GM06990 (cell line): ENCODE measurements at places on chromosomes 1 and 21.

DNA sequence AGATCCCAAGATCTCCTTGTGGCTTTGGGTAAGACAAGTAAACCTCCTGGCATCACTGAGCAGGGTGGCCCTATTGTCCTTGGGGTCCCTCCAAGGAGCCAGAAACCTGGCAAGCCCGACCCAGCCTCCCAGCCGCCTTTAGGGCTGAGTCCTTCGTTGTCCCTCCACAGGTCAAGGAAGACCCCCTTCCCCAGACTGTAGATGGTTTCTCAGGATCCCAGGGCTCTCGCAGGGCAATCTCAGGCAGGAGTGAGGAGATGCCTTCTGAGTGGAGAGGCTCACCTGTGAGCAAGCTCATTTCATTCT lies 71.6 kb upstream of the CSF3R start:
- DNase-seq: no peak

GRCh38 chr1:154404984-154405746 lies at the start of gene IL6R:
Gene IL6R (plus strand): TSS chr1:154405343. CDS start chr1:154405630, 287 bp downstream.
- peak; percentile 85 for DNase-seq

- DNase-seq: no peak
These were observed 11.7 kb upstream of the OR14I1 start for GRCh38 chr1:248714248-248714647.

DNA sequence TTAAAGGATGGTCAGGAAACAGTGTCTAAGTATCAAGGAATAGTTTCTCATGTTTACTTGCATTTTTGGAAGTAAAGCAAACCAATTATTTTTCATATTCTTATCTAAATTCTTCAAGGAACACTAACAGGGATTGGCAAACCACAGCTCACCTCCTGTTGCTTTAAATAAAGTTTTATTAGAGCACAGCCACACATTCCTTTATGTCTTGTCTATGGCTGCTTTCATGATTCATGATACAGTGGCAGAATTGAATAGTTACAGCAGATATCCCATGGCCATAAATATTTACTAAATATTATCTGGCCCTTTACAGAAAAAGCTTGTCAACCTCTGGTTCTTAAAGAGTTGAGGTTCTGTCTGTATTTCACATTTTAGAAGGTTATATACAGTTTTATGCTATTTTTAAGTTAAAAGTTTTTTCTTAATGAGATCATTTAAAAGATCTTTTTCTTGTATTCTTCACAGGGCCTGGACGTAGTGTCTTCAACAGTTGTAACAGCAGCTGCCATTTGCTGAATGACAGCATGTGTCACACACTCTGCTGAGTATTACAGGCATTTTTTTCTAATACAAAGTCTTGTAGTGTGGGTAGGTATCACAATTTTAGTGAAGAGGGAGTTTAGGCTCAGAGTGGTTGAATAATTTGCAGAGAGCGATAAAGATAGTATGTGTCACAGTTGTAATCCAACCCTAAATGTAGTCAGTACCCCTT lies 2.6 kb downstream of the ZNF691 start:
- DNase-seq: no peak

DNA sequence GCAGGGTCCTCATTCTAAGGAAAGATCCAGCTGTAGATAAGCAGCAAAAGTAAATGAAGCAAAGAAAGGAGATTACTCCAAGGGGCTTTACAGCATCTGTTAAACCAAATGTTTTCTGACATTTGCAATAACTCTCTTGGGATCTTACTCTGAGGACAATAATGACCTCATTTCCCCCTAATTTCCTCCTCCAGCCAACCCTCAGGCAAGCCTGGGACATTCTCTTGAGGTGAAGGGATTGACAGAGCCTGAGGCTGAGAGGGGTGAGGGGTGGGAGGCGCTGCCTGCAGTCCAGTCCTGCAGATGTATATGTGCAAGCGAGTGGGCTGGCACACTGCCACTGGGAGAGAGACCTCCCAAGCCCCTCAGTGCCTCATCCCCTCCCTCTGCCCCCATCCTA lies 40.5 kb upstream of the NEK2 start:
- DNase-seq: no peak

- DNase-seq: no peak
These were observed 32.4 kb downstream of the DNM3 start for GRCh38 chr1:171873664-171874063.

- no peak for DNase-seq
These were observed 59.8 kb upstream of the PPP2R5A start for GRCh38 chr1:212225416-212225815.

DNA sequence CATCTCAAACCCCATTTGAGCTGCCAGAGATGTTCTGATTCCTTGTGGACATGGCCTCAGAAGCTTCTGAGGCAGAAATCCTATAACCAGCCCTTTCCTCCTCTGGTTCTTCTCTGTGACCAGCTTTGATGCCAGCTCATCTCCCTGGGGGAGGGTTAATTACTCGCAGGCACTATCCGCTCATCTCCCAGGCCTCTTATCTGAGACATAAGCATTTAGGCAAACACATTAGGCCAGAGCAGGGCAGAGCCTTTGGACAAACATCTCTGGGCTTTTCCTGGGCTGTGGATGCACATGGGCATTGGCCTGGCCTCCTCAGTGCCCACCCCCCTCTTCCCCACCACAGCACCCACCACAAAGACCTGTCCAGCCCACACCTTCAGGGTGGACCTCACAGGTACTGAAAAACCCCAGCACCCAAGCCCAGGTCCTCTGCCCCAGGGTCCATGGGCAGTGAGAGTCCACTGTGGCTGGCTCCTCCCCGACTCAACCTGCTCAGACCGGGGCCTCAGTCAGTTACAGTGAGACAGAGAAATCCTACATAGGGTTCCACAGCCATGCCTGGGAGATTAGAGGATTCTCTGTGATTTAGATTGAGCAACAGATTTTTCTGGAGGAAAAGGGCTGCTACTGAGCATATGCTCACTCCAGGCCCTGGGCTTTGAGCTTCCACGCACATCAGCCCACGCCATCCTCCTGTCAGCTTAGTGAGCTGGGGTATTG lies 26.9 kb downstream of the IGSF21 start:
- no peak for DNase-seq

DNA sequence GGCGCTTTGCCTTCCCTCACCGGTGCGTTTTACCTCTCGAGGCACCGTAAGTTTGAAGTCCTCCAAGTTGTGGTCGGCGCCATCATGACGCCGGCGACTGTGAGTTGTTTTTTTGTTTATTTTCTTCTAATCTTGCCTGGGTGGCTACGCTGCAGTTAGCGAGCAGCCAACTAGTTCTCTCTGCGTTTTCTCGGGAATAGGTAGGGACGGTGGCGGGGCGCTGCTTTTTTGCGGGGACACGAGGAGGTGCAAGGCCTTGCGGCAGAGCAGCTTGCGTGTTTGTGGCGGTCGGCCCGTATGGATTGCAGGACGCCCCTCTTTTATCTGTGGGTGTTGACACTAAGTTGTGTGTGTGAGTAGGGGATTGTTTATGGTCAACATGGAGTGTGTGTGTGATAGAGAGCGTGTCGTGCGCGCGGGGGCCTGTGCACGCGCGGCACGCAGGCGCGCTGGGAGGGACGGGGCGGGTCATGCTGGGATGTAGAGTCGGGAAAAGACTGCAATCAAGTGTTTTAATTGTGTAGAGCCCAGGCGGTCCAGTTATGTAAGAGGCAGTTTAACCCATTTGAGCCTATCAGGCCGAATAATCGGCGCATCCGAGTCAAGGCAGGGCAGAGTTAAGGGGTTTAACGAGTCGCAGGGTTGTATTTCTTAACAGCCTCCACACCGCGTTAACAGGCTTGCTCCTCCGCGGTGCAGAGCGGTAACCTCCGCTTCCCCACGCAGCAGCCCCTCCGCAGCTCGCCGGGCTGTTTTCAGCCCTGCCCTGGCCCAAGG lies 1.2 kb upstream of the NEGR1 start:
- DNase-seq: peak; percentile 8

- DNase-seq: no peak
These were observed 37.6 kb upstream of the CLIC4 start for GRCh38 chr1:24707687-24708086.

GRCh38 chr21:21114461-21114860 lies 116.3 kb downstream of the NCAM2 start:
- DNase-seq: no peak

GRCh38 chr1:84254703-84255238 lies 46.7 kb upstream of the SAMD13 start:
- DNase-seq: no peak

GRCh38 chr1:241316372-241316771 lies 40.6 kb downstream of the RGS7 start:
- no peak for DNase-seq

DNA sequence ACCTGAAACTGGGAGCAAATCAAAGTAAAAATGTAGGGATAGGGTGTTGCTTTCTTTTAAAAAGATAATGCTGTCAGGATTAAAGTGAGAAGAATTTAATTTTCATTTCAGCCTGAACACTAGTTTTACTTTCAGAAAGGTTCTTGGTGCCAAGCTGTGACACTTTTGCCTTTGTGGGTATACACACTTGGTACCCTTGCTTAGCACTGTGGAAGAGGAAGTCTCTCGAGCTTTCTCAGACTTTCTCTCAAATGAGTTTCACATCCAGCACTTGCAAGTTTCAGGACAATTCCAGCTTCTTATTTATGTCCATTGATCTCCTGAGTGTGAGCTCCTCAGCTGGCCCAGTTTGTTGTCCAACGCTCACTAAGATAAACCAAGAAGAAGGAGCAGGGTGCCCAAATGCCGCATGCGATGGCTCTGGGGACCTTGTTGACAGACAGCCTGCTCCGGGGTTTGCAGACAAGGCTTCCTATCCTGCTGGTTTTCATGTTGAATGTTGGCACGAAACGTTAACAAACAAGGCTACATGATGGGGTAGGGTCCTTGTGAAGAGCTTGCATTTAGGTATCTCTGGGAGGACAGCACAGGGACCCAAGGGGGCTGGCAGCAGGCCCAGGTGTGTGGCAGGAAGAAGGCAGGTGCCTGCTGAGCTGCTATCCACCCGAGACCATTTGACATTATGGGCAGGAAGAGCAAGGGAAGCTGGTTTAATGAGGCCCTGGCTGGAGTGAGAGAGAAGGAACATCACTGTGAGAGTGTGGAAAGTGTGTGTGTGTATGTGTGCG lies 79.7 kb downstream of the POFUT2 start:
- no peak for DNase-seq

DNA sequence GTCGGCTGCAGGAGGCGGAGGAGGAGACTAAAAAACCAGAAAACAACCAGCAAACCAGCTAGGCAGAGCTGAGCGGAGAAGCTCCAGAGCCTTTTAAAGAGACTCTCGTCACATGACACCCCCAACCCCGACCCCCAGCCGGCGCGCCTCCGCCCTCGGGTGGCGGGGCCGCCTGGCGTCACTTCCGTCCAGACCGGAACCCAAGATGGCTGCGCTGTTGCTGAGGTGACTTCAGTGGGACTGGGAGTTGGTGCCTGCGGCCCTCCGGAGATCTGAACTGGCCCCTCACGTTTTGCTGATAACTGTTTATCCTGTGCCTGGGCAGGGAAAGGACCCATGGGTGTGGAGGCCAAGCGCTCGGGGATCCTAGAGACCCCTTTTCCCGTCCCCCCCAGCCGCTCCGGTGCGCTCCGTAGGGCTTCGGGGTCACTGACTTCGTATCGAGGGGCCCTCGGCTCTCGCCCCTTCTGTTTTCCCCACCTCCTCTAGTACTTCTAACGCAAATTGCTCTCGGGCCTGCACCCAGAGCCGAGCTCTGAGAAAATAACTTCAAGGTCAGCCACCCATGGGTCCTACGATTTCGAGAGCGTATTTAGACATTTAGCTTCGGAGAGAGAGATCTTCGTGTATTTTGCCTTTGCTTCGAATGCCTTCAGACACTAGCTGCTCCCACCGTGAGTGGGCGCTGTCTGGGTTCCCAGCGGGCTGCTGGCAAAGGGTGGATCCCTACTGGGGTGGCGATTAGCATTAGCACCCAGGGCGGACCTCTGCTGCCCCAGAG lies at the start of gene SDHC:
SDHC (plus strand) TSS at position 181 of the 781 bp plus-strand sequence; CDS start at position 206, 25 bp downstream.
- DNase-seq: peak; percentile 91

- no peak for DNase-seq
These were observed 222.1 kb downstream of the COL24A1 start for GRCh38 chr1:85934516-85934915.

DNA sequence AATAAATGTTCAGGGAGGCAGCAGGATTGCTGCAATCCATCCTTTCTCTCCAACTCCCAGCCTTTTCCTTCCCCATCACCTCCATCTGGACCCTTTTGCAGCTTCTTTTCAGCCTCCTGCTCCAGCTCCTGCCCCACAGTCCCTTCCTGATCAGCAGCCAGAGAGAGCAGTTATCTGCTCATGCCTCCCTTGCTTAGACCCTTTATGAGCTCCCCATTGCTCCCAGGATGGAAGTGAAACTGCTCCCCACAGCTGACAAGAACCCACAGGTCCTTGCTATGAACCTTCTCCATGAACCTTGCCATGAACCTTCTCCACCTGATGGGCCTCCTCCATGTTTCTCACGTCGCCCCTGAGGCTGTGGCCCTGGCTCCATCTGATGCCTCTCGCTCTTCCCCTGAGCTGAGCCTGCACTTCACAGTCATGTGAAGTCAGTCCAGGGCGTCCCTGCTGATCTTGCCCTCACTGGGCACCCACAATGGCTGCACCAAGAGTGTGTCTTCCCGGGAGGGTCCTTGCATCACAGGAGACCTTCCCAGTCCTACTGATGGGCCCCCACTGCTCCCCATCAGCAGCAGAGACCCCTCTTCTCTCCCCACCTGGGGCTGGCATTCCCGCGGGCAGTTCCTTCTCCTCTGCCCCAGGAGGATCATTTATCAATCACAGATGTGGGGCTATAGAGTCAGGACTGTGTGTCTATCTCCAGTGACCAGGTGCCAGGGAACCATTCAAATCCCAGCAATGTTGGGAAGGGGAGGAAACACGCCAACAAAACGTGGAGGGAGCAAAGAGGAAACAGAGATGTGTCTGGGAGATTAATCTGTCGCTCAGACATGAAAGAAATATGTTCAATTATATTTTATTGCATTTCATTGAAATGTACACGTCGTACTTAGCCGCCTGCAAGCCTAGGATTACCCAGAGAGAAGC lies 73.1 kb downstream of the MATN1 start:
- no peak for DNase-seq

DNA sequence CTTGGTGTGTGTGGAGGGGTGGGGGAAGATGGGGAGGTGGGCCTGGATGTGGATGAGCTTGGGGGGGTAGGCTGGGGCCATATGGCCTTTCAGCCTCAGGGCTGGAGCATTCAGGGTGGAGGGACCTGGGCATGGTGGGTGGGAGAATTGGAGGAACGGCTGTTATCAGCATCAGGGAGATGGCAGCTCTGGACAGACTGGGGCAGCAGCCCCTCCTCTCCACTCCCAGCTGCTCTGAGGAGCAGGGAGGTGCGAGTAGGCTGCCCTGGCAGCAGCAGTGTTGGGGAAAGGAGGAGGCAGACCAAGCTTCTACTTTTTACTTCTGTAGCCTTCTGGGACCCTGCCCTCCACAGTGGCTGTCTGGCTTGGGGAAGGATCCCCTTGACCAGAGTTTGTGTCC lies 10.2 kb downstream of the PPFIA4 start:
- no peak for DNase-seq

- DNase-seq: no peak
These were observed 3.4 kb downstream of the SH2D2A start for GRCh38 chr1:156813298-156813697.

DNA sequence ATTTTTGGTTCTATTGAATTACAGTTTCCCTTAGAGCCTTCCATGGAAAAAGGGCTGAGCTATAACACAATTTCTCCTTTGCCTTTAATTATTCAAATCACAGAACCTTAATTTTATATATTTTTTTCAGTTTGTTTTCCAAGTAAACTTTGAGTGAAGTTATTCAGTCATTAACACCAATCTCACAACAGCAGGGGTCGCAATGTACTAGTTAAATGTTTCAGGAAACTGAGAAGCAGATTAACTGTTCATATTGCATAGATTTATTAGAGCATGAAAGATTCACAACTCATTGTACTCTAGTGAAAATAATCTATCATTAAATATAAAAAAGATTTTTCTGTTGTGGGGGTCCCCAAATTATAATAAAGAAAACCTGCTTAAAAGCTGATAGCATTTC lies 64.1 kb downstream of the KIFAP3 start:
- DNase-seq: no peak

- DNase-seq: no peak
These were observed 39.1 kb downstream of the RIMS3 start for GRCh38 chr1:40626383-40626770.
